Thoracic aorta (tissue), 2 donors: ENCODE measurements at places on chromosomes 16 and 17. TPM values are rescaled to one million over a fixed set of nuclear protein-coding genes. Genes with fewer than 3 reads are reported as not detected.

GRCh38 chr16:78945336-78945735, 655.2 kb downstream of the MAF start:
- no peak for DNase-seq

DNA sequence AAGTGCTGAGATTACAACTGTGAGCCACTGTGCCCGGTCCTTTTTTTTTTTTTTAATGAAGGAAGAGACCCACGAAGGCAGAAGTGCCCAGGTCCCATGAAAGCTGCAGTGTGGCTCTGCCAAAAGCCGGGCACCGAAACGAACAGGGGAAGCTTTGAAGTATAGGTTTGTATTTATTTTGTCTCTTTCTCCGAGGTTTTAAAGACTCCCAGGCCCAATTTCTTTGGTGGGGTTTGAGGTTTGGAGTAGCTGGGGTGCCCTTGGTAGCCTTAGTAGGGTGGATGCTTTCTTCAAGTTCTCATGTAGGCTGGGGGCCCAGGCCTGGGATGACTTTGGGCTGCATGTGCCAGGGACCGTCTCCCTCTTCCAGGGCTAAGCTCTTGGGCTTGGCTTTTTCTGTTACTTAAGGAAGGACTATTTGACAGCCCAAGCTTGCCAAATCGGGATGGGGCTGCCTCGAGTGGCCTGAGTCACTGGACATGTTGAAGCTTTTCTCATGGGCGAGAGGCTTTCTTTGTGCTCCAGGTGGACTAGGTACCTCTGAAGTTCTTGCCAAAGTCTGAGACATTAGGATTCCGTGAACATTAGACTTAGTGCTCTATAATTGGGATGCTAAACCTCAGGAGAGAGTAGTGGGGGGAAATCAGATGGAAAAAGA, 66.3 kb downstream of the WIPI1 start:
- no peak for DNase-seq

GRCh38 chr17:76869496-76870376, 1.5 kb downstream of the MGAT5B start:
- no peak for DNase-seq

DNA sequence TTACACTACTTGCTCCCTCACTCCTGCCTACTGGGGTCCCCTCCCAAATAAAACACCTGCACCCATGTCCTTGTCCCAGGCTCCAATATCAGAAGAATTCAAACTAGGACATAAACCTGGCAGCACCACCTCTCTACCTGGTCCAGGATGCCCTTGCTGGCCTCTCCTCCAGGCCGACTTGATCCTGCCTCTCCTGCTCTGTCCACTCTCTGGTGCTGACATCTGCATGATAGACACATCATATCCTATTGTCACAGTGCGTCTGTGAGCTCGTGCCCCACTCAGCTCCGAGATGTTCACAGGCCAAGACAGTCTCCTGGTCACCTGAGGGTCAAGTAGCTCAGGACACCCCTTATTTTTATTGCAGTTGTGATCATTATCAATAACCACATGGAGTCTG, 31.5 kb upstream of the GRIN2A start:
- DNase-seq: no peak

The KLHL10 gene
- total RNA-seq: not detected

The CACNG1 gene
- total RNA-seq: not detected
